ENCODE measurements at places on chromosomes 5 and 9.

DNA sequence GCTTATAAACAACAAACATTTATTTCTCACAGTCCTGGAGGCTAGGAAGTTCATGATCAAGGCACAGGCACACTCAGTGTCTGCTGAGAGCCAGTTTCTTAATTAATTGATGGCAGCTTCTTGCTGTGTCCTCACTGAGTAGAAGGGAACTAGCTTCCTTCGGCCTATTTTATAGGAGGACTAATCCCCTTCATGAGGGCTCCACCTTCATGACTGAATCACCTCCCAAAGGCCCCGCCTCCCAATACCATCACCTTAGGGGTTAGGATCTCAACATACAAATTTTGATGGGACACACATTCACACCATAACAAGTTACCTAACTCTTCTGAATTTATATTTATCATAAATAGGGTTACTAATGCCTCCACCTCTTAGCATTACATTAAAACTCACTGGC lies 129.8 kb downstream of the GNAQ start:
- DNase-seq: no peak

GRCh38 chr5:17050236-17050635 lies 114.1 kb upstream of the MYO10 start:
- no peak for DNase-seq

DNA sequence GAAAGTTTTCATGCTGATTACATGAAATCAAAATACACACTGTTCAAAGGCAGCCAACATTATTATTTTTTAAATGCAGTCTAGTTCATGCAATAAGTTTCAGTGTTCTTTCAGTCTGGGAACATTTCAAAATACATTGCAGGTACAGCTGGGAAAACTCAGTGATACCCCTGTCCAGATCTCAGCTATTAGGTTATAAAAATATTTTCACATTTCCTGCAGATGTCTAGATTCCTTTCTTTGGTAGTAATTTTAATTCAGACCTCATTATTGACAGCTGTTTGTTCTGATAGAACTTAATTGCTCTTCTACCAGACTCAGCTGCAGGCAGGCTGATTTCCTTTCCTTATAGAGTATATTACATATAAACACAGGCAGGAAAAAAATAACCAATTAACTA lies 556.8 kb upstream of the DMAC1 start:
- DNase-seq: no peak

- no peak for DNase-seq
Measured at GRCh38 chr5:131416729-131417128, 152.9 kb downstream of the CDC42SE2 start.

DNA sequence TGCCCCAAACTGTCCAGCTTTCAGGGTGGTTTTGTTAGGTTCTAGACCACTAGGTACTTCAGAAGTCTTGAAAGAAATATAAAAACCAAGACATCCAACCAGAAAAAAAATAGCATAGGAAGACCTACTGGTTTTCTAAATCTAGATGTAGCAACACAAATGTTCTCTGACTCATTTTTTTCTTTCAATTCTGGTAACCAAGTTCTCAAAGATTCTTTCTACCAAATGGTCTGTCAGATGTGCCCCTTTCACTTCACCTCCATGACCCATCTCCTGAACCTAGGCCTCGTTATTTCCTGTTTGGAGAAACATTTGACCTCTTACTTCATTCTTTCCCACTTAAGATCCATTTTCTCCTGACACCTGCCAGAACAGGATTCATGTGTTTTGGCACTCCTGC lies 355.3 kb downstream of the KIAA0825 start:
- no peak for DNase-seq

DNA sequence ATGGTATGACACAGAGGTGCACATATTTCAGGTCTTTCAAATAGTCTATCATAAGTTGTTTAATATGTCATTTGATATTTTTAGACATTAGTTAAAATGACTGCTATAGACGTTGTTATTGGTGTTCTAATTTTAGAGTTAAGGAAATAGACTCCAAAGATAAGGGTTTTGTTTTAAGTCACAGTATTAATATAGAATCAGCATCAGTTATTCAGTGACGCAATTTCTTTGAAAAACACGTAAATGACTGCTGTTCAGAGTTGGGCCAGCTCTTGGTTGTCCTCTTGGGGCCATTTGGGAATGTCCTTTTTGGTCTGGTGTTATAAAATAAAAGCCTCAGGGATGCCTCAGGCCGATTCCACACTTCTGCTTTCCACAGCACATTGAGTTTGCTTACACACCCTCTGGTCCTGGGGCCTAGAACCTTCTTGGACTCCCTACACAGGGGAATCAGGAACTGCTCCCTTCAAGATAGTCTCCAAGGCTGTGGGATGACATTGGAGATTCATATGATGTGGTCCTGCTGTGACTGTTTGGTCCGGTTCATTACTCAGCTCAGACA lies 14.3 kb downstream of the OTULIN start:
- no peak for DNase-seq

DNA sequence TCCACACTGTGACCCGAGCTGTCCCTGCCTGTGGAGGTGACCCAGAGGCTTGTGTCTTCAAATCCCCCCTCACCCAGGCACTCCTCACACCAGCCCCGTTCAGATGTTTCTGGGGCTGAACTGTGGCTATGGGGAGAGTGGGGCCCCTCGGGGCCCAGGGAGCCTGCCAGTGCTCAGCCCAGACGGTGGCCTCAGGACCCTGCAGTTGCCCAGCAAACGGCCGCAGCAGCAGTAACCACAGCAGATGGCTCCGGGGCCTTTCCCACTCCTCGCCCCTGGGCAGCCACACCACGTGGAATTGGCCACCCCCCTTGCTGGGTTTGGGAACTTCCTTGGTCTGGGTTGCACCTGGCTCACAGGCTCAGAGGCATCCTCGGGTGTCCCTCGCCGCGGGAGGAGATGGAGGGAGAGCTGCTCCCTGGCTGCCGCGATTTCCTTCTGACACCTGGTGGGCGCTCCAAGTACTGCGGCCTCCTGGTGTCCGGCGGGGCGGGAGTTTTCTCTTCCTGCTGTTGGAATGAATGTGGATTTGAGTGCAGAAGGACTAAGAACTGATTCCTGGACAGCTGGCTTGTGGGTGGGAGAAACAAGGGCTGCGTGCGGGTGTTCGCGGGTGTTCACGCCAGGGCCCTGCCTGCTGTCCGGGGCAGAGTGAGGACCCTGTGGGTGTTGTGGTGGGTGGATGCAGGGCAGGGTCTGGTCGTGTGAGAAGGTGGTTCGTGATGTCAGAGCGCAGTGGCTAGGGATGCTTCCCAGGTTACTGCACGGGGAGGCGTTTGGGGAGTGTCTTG lies 97.5 kb downstream of the COL5A1 start:
- DNase-seq: peak; percentile 77

GRCh38 chr9:135079676-135080075 lies 7.8 kb upstream of the OLFM1 start:
- DNase-seq: no peak

- DNase-seq: no peak
Measured at GRCh38 chr5:7494481-7495130, 98.7 kb downstream of the ADCY2 start.

GRCh38 chr9:15286161-15286821 lies 20.7 kb downstream of the TTC39B start:
- no peak for DNase-seq

- no peak for DNase-seq
Measured at GRCh38 chr9:14097666-14098415, 216.1 kb downstream of the NFIB start.

DNA sequence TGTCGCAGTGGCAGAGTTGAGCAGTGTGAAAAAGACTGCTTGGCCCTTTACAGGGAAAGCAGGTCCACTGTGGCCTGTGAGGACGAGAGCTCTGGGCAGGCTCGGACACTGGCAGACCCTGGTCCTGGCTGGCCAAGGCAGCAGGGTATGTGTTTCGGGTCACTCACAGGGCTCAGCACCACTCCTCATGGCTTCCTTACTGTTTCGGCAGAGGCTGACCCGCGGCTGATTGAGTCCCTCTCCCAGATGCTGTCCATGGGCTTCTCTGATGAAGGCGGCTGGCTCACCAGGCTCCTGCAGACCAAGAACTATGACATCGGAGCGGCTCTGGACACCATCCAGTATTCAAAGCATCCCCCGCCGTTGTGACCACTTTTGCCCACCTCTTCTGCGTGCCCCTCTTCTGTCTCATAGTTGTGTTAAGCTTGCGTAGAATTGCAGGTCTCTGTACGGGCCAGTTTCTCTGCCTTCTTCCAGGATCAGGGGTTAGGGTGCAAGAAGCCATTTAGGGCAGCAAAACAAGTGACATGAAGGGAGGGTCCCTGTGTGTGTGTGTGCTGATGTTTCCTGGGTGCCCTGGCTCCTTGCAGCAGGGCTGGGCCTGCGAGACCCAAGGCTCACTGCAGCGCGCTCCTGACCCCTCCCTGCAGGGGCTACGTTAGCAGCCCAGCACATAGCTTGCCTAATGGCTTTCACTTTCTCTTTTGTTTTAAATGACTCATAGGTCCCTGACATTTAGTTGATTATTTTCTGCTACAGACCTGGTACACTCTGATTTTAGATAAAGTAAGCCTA lies 15.7 kb downstream of the SQSTM1 start:
- DNase-seq: no peak

DNA sequence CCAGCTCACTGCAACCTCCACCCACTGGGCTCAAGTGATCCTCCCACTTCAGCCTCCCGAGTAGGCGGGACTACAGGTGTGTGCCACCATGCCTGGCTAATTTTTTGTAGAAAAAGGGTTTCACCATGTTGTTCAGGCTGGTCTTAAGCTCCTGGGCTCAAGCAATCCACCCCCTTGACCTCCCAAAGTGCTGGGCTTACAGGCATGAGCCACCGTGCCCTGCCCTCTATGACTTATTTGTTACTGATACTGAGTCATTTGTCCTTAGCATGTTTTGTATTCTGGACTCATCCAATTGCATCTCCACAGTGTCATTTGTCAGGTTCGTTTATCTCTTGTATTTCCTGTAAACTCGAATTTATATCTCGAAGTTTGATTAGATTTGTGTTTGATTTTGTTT lies 2.7 kb upstream of the ITK start:
- no peak for DNase-seq

DNA sequence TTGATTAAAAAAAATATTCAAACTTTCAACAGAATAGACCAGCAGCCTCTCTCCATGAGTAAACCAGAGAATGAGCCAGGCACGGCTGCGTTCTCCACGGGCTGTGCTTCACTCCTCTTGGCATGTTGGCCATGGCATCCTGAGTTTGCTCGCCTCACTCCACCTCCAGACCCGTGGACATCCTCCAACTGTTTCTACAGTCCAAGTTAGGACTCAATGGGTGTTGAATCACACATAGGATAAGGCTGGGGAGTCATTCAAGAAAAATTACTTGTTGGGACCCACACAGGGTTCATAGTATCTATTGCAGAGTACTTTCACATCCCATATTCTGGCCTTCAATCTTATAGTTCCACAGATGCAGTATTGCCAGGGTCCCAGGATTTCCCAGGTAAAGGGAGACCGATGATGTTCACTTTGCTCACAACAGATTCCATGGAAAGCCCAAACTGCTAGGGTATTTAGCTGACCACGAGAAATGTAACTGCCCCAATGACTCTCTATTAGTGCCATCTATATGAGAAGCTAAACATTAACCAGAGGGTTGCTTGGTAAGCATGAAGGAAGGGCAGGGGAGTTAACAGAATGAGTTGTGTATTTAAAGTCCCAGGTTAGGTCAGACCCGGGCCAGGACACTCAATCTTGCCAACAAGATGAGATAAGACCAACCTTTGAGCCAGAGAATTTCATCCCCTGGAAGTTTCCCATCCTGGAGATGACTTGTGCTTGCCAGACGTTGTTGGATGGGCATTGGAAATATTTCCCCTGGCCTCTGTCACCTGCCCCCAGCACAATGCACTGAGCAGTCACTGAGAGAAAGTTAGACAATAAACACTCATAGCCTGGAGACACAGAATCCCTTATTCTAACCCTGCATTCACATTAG lies 19.7 kb upstream of the GDA start:
- DNase-seq: no peak

All from urothelium cell line (cell line).